ENCODE measurements at places on chromosomes 7 and 10. TPM values are rescaled to one million over a fixed set of nuclear protein-coding genes. Genes with fewer than 3 reads are reported as not detected.

Gene GPR141
- not detected for total RNA-seq

Gene KNDC1
- total RNA-seq: not detected

Gene HOXA5
- 9.4 TPM for total RNA-seq

Gene PRKCQ
- not detected for total RNA-seq

Gene SBDS
- 216 TPM for total RNA-seq

Gene ZNF37A
- 10.9 TPM for total RNA-seq

Gene AOAH
- total RNA-seq: not detected

Gene LGI1
- not detected for total RNA-seq

Gene PNLIP
- 0.13 TPM for total RNA-seq

Gene TAS2R41
- not detected for total RNA-seq

Gene NKX1-2
- not detected for total RNA-seq

Gene COL28A1
- 2.6 TPM for total RNA-seq

Gene C7orf33
- total RNA-seq: not detected

Gene NRG3
- not detected for total RNA-seq

Gene HOXA4
- 8.9 TPM for total RNA-seq

Gene HABP2
- total RNA-seq: not detected

Gene SMKR1
- total RNA-seq: 0.71 TPM

Gene GSTO2
- 0.38 TPM for total RNA-seq

Gene SLC39A12
- total RNA-seq: not detected

Gene CC2D2B
- total RNA-seq: 0.11 TPM

Gene CCZ1B
- 21.1 TPM for total RNA-seq

Gene AGR3
- total RNA-seq: not detected

Gene ANXA8
- total RNA-seq: not detected

Gene SPOCK2
- 0.06 TPM for total RNA-seq

Gene PITX3
- total RNA-seq: 6.5 TPM

Gene ASZ1
- total RNA-seq: not detected
